Neural cell (in vitro differentiated cells): ENCODE measurements at places on chromosomes 7 and 10. TPM values are rescaled to one million over a fixed set of nuclear protein-coding genes. Genes with fewer than 3 reads are reported as not detected.

GPR26 gene
- 8.0 and 8.1 TPM in 2 replicates for polyA plus RNA-seq

BEND7 gene
- 4.5 and 5.1 TPM in 2 replicates for polyA plus RNA-seq

STAMBPL1 gene
- polyA plus RNA-seq, result 21.9 and 22.4 TPM in 2 replicates

ANXA7 gene
- polyA plus RNA-seq, result 23.9 and 26.2 TPM in 2 replicates

ACADSB gene
- 20.3 and 21.7 TPM in 2 replicates for polyA plus RNA-seq

SPDYE8 gene
- polyA plus RNA-seq, result 0.63 and 3.3 TPM in 2 replicates
